Activated CD4-positive, alpha-beta T cell treated with anti-CD3 and anti-CD28 coated beads for 48 hours (primary cell): ENCODE measurements at places on chromosomes 6 and 20.

DNA sequence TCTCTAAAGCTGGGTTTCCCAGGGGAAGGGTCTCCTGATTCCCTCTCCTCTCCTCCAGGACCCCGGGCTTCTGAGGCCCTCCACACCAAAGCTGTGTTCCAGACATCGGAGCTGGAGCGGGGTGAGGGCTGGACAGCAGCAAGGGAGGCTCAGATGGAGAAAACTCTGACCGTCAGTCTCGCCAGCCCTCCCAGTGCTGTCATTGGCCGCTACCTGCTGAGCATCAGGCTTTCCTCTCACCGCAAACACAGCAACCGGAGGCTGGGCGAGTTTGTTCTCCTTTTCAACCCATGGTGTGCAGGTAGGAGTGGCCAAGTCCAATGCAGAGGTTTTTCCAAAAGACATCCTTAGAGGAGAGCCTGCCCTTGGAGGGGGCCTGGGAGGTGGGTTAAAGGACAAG lies 14.4 kb downstream of the TGM6 start:
- DNase-seq, result no peak

- no peak for DNase-seq
Observed at GRCh38 chr6:108779536-108780275, 68.5 kb upstream of the ARMC2 start.

DNA sequence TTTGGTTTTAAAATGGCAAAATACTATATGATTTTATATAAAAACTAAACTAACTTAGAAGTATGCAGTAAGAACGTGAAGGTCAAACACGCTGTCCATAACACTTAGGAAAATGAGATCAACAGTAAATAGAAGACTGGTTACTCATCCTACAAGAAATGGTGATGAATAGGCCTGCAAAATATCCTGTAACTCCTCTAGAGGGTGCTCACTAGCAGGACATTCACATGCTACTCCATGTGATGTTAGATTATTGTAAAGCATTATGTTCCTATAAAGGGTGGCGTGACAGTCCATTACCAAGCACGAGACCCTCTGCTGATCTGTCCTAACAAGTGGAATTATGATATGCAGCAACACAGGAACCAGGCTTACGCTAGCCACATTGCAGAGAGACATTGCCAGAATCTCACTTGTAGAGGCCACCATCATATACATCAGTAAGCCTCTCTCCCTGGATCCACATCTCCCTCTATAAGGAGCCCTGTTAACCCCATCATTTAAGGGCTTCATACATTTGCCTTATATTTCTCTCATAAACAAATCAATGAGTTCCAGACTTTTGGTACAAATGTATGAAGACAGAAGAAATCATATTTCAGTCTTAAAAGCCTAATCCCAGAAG lies 18.0 kb upstream of the DEFB129 start:
- DNase-seq, result peak; percentile 7

DNA sequence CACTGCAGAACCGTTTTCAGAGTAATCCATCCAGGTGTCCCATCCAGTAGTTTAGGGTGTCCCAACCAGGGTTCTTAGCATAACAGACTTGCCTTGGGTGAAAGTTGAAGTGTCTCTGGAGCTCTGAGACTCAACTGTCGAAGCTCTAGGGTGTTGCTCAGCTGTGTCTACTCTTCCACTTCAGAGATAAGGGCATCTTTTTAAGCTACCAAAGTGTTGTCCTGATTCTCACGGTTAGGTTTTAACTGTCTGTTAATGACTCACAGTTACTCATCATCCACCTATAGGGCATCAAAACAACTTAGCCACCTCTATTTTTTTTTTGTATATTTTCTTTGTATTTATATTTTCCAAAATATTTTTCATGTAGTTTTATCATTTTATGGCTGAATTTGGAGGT lies 36.9 kb upstream of the TBX18 start:
- DNase-seq, result no peak

- DNase-seq, result no peak
Observed at GRCh38 chr20:16314320-16314719, 258.9 kb downstream of the KIF16B start.

DNA sequence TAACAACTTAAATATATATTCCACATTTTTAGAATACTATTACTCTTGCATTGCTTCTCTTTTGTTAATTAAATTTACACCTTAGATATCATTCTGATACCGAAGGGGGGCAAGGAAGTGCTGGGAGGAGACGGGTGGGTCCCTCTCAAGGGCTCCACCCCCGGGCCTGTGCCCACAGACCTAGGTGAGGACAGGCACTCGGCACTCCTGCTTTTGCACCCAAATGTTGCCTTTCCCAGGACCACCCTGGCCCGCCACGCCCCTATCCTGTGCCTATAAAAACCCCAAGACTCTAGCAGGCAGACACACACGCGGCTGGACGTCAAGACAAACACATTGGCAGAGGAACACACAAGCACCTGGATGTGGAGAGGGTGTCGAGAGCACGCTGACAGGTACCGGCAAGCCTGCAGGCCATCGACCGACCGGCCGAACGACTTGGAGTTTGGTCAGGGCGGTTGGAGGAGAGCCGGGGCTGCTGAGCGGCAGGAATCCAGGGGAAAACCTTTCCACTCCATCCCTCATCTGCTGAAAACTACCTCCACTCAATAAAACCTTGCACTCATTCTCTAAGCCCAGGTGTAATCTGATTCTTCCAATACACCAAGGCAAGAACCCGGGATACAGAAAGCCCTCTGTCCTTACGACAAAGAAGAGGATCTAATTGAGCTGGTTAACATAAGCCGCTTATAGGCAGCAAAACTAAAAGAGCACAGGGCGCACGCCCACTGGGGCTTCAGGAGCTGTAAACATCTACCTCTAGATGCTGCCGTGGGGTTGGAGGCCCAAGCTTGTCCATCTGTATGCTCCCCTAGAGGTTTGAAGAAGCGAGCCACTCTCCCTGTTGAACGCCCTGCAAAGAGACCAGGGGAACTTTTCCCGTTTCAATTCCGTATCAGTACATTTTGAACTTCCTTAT lies 197.4 kb upstream of the PRSS16 start:
- no peak for DNase-seq

DNA sequence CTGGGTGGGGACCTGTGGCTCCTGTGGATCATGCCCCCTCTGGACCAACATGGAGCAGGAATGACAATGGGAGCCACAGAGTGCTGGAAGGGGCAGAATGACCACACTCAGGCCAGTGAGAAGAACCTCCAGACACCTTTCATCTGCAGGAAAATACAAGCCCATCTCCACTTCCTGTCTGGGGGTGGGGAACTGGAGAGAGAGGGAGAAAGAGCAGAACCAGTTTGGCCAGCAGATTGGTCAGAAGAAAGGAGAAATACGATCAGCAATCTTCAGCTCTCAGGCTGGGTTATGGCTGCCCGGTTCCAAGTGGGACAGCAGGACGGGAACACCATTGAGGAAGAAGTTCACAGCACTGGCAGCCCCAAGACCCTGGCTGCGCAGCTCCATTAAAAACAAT lies 37.0 kb downstream of the BMP7 start:
- no peak for DNase-seq

DNA sequence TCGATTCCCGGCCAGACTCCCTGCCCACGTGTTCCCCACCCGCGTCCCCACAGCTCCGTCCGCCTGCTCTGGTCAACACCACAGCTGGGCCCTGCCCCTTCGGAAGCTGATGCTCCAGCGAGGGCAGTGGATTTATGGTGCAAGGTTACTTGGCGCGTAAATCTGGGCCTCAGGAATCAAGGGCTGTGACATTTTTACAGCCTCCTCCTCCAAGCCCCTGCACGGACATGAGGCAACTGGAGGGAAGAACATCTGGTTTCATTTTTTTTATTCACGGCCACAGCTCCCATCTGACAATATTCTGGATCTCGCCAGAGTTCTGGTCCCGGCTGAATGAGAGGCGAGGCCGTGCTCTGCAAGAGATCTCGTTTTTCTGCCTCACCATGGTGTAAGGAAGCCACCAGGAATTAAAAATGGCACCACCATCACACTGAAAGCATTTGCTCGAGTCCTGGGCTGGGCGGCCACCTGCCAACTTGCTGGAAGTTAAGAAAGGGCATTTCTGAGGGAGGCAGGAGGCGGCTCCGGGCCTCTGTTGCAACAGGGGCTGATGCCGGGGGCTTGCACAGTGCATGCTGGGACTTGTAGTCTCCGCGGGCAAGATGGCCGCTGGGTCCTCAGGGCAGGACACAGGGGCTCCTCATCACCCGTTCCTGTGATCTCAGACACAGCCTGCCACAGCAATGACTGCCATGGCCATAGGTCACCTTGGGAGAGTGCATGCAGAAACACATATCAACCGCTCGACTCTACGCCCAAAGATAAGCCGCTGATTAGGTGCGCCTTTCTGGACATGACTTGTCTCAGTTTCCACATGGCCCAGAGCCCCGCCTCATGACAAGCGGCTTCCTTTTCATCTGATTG lies 148.5 kb downstream of the LY86 start:
- no peak for DNase-seq

- no peak for DNase-seq
Observed at GRCh38 chr6:12772416-12772815, 55.8 kb downstream of the PHACTR1 start.

- no peak for DNase-seq
Observed at GRCh38 chr6:6946206-6947155, 161.3 kb upstream of the RREB1 start.

DNA sequence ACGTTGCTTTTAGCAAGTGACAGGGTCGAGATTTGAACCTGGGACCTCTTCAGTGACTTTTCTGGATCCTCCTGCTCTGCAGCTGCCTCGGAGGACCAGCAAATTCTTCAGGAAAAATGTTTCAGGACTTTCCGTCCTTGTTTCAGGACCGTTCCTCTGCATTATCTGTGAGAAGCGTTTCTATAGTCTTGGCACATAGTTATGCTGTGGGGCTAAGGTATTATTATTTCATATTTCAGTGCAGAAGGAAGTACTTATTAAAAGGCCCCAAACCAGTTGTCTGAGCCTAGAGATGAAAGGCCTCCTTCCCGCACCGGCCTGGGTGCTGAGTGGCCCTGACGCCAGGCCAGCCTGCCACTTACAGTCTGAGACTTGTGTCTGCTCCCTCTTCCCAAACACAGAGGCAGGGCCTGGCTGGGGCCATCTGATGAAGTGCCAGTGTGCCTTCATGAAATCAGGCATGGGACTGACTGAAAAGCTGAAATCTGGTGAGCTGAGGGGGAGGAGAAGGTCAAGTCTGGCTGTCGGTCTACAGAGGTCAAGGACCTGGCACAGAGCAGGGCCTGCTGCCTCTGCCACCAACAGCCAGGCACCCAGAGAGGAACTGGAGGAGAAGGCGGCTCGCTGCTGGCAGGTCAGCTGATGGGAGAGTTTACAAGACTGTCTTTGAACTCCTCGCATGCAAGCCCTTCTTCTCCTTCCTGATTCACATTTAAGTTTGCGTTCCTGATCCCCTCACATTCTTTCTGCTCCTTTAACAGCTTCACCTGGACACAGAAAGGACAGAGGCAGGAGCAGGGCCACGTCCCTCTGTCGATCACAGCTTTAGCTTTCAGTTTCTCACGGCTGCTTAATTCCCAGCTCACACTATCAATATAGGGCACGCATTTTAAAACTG lies 8.9 kb upstream of the QKI start:
- DNase-seq, result peak; percentile 30

DNA sequence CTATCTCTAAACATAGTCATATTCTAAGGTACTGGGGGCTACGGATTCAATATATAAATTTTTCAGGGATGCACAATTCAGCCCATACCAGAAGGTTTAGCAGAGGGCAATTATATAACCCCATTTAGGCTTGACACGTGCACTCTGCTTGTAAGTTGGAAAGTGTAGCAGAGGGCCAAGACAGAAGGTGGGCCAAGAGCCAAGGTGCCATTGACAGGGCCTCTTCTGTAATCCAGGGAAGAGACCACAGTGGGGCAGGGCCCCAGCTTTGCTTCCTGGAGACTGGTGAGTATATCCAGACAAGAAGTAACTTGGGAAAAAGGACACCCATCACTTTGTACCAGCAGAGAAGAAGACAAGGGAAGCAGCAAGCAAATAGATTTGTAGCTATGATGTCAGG lies 672.4 kb upstream of the MARCKS start:
- DNase-seq, result no peak

DNA sequence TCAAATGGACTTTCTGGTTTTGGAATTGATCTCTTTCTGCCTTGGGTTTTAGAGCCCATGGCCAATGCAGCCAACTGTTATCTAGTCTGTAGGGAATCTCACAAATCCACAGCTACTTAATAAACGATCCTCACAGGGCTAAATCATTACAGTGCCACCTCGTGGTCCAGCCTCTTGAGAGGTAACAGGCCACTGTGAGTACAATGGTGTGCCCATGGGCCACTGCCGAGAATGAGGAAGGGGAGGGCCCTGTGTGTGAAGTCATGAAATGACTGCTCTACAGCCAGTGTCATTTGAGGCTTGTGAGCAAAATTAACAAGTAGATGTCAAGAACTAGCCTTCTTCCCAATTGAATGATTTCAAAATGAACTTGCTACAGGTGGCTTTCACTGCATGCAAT lies 54.3 kb upstream of the GMPR start:
- peak; percentile 27 for DNase-seq

DNA sequence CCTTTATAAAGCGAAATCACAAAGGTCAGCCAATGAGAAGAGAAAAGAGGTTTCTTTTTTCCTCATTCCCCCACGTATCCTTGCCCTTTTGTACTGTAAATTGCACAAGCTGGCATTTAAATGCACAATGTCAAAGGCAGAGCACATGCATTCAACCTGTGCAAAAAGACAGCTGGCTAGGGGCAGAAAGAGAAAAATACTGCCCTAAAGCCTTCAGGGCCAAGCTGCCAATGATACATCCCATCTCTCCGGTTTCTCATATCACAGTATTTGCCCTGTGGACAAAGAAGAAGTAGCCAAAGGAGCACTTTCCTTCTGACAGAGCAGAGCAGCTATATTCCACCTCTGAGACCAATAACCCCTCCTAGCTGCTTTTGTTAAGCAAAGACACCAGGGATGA lies 219.2 kb downstream of the TRDN start:
- no peak for DNase-seq

DNA sequence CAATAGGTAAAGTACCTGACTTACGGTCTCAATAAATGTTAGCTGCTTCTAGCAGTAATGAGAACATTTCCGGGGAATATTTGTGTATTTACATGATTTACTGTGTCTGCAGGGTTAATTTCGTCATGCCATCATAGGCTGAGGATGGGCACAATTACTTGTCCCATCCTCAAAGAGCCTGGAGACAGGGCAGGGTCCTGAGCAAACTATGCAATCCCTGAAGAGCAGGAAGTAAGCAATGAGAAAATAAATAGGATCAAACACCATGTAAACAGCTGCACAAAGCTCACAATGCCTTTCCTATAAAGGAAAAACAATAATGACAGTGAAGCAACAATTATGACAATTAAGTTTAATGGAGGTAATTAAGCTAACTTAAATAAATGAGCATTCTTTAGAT lies 114.6 kb upstream of the FOXQ1 start:
- no peak for DNase-seq

- DNase-seq, result no peak
Observed at GRCh38 chr6:77548190-77548589, 84.9 kb upstream of the HTR1B start.

GRCh38 chr20:41329435-41330342 lies 10.9 kb upstream of the LPIN3 start:
- peak; percentile 77 for DNase-seq
